ENCODE measurements at places on chromosomes 1 and 21. TPM values are rescaled to one million over a fixed set of nuclear protein-coding genes. Genes with fewer than 3 reads are reported as not detected.

DNA sequence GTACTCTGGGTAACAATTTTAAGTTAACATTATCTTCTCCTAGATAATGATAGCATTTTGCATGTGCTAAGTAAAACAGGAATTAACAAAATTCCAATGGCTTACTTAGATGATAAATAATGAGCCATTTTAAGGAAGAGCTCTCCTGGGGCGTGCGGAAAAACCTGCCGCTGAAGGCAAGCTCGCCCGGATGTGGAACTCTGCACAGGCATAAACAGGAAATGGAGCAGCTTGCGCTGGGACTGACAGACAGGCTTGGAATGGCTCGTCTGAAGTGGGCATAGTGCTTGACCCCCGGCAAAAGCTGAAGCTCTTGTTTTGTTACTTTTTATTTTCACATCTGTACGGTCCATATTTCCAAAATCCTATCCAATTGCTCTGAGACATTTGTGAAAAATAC, 169.2 kb downstream of the ZNF281 start:
- peaks cover 3% of the 10 kb centered on the region for H3K27me3 ChIP-seq
- H3K4me3 ChIP-seq = peak overlapping the region; percentile 21
- H3K36me3 ChIP-seq = no peaks in the 10 kb centered on the region
- peak; percentile 28 for DNase-seq
- peaks cover 48% of the 10 kb centered on the region for H3K4me1 ChIP-seq

DNA sequence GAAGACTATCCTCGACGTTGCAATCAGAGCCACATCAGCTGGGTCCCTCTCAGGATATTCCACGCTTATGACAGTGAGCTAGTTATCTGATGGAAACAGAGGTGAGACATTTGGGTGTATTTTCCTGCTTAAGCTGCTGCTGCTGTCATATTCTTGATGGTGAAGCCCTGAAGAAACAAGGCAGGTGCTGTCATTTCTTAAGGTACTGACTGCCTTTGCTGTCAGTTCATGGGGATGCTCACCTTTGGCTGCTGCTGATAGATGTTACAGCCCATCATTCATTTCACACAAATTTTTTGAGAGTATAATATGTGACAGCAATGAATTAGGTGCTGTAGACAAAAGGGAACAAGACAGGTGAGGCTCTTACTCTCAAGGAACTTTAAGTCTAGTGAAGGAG, 577.4 kb downstream of the LMO4 start:
- H3K4me1 ChIP-seq = no peaks in the 10 kb centered on the region
- no peak for DNase-seq
- H3K4me3 ChIP-seq = no peak overlapping the region

The NUP210L gene
- 0.10 TPM for total RNA-seq

GRCh38 chr21:24076179-24076578, 1531.1 kb downstream of the MRPL39 start:
- no peaks in the 10 kb centered on the region for H3K27me3 ChIP-seq
- no peak for DNase-seq
- no peaks in the 10 kb centered on the region for H3K36me3 ChIP-seq
- no peak overlapping the region for H3K4me3 ChIP-seq
- H3K4me1 ChIP-seq = no peaks in the 10 kb centered on the region
- no peak overlapping the region for H3K27ac ChIP-seq

DNA sequence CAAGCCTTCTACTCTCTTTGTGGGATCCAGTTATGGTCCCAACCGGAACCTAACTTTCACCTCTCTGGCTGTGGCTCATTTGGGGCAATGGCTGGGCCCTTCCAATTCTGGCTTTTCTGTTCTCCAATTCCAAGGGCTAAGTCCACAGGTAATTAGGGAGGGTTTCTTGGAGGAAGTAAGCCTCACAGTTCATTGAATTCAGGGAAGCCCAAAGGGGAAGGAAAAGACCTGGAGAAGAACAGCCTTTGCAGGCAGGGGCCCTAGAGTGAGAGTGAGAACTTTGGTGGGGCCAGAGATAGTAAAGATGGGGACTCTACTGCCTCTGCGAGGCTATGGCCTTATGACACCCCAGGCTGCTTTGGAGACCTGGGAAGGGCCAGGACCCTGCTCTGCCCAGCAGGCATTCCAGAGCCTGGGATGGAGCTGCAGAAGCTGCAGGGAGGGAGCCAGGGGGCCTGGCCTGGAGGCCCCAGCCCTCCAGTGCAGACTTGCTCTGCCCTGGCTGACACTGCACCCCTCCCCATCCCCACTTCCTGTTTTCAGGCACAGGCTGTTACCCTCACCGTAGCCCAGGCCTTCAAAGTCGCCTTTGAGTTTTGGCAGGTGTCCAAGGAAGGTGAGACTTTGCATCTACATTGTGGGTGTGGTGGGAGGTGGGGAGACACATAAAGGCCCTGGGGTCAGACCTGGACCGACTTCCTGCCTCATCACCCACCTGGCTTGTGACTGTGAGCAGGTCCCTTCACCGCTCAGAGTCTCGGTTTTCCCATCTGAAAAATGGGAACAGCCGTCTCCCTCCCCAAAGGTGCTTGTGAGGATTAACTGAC, 18.9 kb downstream of the LDLRAP1 start:
- H3K36me3 ChIP-seq = no peaks in the 10 kb centered on the region
- peaks cover 9% of the 10 kb centered on the region for H3K4me1 ChIP-seq

The AMPD2 gene
- 49.3 TPM for total RNA-seq

- peaks cover 21% of the 10 kb centered on the region for H3K4me1 ChIP-seq
- no peaks in the 10 kb centered on the region for H3K27me3 ChIP-seq
- peak overlapping the region; percentile 57 for H3K27ac ChIP-seq
- peak overlapping the region; percentile 0 for H3K4me3 ChIP-seq
- H3K36me3 ChIP-seq = no peaks in the 10 kb centered on the region
- DNase-seq = no peak
Observed at GRCh38 chr21:35227786-35228185, 178.7 kb upstream of the RUNX1 start.

The ITLN1 gene
- total RNA-seq = not detected

The CELA2A gene
- not detected for total RNA-seq

DNA sequence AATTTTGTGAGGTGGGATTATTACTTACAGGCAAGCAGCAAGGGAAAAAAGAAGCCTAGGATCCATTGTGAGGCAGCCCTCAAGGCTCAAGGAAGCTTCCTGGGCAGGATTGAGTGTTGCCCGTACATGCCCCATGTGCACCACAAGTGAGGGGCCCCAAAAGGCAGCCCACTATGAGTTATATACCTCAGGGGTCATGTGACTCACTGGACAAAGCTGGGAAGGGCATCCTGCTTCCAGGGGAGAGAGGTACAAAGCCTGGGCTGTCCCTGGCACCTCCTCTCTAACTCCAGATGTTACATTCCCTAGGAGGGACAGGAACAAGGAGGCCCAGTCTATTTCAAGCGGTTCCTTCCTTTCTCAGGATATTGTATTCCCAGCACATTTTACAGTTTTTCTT, 34.0 kb upstream of the CD1D start:
- peaks cover 9% of the 10 kb centered on the region for H3K27me3 ChIP-seq
- no peak overlapping the region for H3K4me3 ChIP-seq
- no peak overlapping the region for H3K27ac ChIP-seq
- H3K36me3 ChIP-seq = peaks cover 10% of the 10 kb centered on the region
- H3K4me1 ChIP-seq = peaks cover 4% of the 10 kb centered on the region

GRCh38 chr1:213852107-213852506, 135.7 kb upstream of the PROX1 start:
- peaks cover 2% of the 10 kb centered on the region for H3K27me3 ChIP-seq
- H3K4me1 ChIP-seq = peaks cover 7% of the 10 kb centered on the region
- no peak overlapping the region for H3K4me3 ChIP-seq
- DNase-seq = no peak

- no peak overlapping the region for H3K27ac ChIP-seq
- H3K36me3 ChIP-seq = no peaks in the 10 kb centered on the region
- DNase-seq = no peak
- peaks cover 16% of the 10 kb centered on the region for H3K4me1 ChIP-seq
- peak overlapping the region; percentile 94 for H3K4me3 ChIP-seq
- H3K27me3 ChIP-seq = peaks cover 5% of the 10 kb centered on the region
Observed at GRCh38 chr1:115337276-115337632, 795 bp downstream of the NGF start.

The CHI3L1 gene
- total RNA-seq = not detected

The NFASC gene
- total RNA-seq = 301 TPM

DNA sequence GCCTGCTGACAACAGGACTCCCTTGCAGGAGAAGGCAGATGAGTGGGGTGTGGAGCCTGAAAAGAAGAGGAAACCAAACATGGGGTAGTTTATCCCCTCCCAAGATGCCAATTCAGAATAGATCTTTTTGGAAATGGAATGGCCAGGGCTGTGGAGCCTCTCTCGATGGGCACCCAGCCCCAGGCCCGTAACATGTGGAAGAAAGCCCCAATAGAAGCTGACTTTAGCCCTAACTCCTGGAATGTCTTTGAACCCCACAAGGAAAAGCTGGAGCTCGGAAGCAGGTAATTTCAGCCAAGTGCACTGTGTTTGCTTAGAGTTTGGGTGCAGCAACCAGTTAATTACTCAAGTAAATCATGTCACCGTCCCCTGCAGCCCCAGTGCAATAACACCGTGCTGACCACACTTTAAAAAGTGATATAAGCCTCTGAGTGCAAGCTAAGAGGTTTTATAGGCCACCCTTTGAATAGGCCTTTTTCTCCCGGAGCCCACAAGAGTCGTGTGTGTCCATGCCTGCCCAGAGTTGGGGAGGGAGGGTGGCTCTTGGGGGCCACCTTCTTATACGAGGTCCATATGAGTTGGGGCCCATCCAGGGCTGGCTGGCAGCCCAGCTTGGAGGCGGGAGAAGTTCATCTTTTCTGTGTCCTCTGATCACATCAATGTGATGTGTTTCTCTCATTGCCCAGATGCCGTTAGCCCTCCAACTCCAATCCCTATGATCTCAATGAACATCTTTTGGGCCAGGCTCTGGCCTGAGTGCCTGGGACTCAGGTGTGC, 153.2 kb downstream of the TRABD2B start:
- H3K36me3 ChIP-seq = peaks cover 4% of the 10 kb centered on the region
- H3K4me1 ChIP-seq = peaks cover 10% of the 10 kb centered on the region
- H3K27ac ChIP-seq = no peak overlapping the region

The ARHGEF10L gene
- 89.8 TPM for total RNA-seq

The OVAAL gene
- not detected for total RNA-seq

DNA sequence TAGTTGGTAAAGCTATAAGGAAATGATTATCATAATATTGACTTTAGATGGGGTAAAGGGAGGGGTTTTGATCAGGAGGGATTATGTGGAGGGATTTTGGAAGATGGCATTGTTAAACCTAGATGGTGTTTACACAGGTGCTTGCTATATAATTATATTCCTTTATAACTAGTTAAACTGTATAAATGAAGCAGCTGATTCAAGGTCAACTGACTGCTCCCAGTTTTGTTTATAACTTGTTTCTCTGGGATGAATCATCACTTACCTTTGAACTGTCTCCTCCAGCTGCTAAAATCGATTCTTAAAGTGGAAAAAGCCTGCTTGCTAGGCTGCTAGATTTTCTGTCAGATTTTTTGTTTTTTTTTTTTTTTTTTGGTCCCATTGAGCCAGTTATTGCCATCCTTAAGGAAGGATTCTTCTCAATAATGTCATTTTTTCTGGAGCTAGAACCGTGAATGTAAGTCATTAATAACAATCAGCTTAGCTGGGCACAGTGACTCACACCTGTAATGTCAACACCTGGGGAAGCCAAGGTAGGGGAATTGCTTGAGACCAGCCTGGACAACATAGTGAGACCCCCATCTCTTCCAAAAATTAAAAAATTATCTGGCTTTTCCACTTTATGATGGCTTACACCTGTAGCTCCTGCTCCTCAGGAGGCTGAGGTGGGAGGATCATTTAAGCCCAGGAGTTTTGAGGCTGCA, 153.2 kb downstream of the PIK3R3 start:
- no peak overlapping the region for H3K4me3 ChIP-seq
- H3K36me3 ChIP-seq = no peaks in the 10 kb centered on the region
- DNase-seq = no peak
- H3K4me1 ChIP-seq = no peaks in the 10 kb centered on the region
- no peak overlapping the region for H3K27ac ChIP-seq

GRCh38 chr1:182430263-182431068, 19.5 kb upstream of the RGSL1 start:
- DNase-seq = no peak
- no peak overlapping the region for H3K4me3 ChIP-seq
- H3K36me3 ChIP-seq = peaks cover 4% of the 10 kb centered on the region
- H3K27ac ChIP-seq = no peak overlapping the region

GRCh38 chr1:50348449-50349241, 74.6 kb downstream of the DMRTA2 start:
- DNase-seq = peak; percentile 42
- no peak overlapping the region for H3K27ac ChIP-seq
- no peak overlapping the region for H3K4me3 ChIP-seq
- H3K36me3 ChIP-seq = no peaks in the 10 kb centered on the region
- H3K27me3 ChIP-seq = peaks cover 8% of the 10 kb centered on the region

GRCh38 chr1:226816576-226816975, 53.8 kb upstream of the PSEN2 start:
- H3K4me1 ChIP-seq = peaks cover 11% of the 10 kb centered on the region
- no peak overlapping the region for H3K4me3 ChIP-seq
- H3K27me3 ChIP-seq = peaks cover 2% of the 10 kb centered on the region
- H3K36me3 ChIP-seq = no peaks in the 10 kb centered on the region
- no peak overlapping the region for H3K27ac ChIP-seq

DNA sequence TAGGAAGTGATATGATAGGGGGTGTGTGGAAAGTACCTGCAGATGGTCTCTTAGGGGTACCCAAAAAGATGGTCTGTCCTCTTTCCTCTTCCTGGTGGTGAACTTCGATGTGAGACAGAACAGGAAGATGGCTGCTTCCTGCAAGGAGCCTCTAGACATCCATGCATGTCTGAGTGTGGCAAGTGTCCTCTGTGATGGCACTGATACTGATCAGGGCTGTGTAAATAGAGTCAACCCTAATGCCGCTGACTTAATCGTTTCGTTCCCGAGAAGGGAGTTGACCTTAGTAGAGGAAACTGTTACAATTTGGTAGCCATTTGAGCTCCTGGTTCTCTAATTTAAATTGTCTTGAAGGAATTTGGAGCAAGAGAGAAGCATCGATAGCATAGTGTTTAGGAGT, 168.6 kb downstream of the VPS13D start:
- peaks cover 4% of the 10 kb centered on the region for H3K4me1 ChIP-seq
- peaks cover 2% of the 10 kb centered on the region for H3K27me3 ChIP-seq
- H3K4me3 ChIP-seq = no peak overlapping the region

All from glutamatergic neuron (in vitro differentiated cells).